T-helper 17 cell (primary cell): ENCODE measurements at places on chromosomes 7 and 10. TPM values are rescaled to one million over a fixed set of nuclear protein-coding genes. Genes with fewer than 3 reads are reported as not detected.
A peak's percentile ranks its signal among the peaks of the same experiment; 100 is the strongest.

VGF gene
- total RNA-seq: not detected

HECW1 gene
- total RNA-seq: not detected

CCDC71L gene
- 14.9 TPM for total RNA-seq

NUTM2B gene
- 1.7 TPM for total RNA-seq

ATP6V0A4 gene
- total RNA-seq: not detected

C10orf62 gene
- not detected for total RNA-seq

ACSM6 gene
- total RNA-seq: not detected

- no peak overlapping the region for H3K4me3 ChIP-seq
- H3K27me3 ChIP-seq: no peaks in the 10 kb centered on the region
- no peak for DNase-seq
Observed at GRCh38 chr10:28587270-28587969, 54.5 kb downstream of the WAC start.

- DNase-seq: no peak
- peaks cover 2% of the 10 kb centered on the region for H3K4me1 ChIP-seq
- no peaks in the 10 kb centered on the region for H3K36me3 ChIP-seq
- no peak overlapping the region for H3K4me3 ChIP-seq
- no peak overlapping the region for H3K27ac ChIP-seq
Observed at GRCh38 chr7:17680026-17680425, 260.3 kb downstream of the SNX13 start.

GRCh38 chr7:27170426-27171324 lies 3.4 kb downstream of the HOXA10 start:
- H3K4me1 ChIP-seq: peaks cover 26% of the 10 kb centered on the region
- H3K4me3 ChIP-seq: no peak overlapping the region

- peaks cover 2% of the 10 kb centered on the region for H3K4me1 ChIP-seq
- H3K36me3 ChIP-seq: no peaks in the 10 kb centered on the region
- no peak for DNase-seq
- no peak overlapping the region for H3K4me3 ChIP-seq
- no peak overlapping the region for H3K27ac ChIP-seq
Observed at GRCh38 chr7:115356999-115357702, 435.3 kb downstream of the MDFIC start.

- no peak overlapping the region for H3K4me3 ChIP-seq
- peaks cover 18% of the 10 kb centered on the region for H3K27me3 ChIP-seq
- no peak overlapping the region for H3K27ac ChIP-seq
- H3K4me1 ChIP-seq: no peaks in the 10 kb centered on the region
- no peak for DNase-seq
Observed at GRCh38 chr7:134502463-134503371, 24.6 kb upstream of the AKR1B10 start.

DNA sequence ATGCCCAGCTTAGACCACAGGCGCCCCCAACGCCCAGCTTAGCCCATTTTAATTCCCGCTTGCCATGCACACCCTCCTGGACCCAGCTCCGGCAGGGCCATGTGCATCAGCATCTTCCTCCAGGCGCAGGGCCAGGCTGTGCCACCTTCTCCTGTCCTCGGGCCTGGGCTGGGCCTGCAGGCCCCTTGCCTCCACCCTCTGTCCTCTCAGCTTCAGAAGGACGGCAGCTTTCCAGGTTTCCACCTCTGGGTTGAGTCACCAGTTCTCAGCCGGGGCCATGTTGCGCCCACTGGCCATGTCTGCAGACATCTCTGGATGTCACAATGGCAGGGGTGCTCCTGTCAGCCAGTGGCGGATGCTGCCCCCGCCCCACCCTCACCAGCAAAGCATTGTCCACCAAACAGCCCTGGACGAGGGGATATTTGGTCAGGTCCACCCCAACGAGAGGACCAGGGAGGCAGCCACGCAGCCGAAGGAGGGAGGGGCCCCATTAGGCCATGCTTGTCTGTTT lies 59.1 kb upstream of the NKX6-2 start:
- H3K27me3 ChIP-seq: peaks cover 34% of the 10 kb centered on the region
- no peaks in the 10 kb centered on the region for H3K36me3 ChIP-seq
- no peak for DNase-seq
- no peak overlapping the region for H3K4me3 ChIP-seq
- peaks cover 5% of the 10 kb centered on the region for H3K4me1 ChIP-seq
- no peak overlapping the region for H3K27ac ChIP-seq

- no peak for DNase-seq
- peaks cover 6% of the 10 kb centered on the region for H3K4me1 ChIP-seq
- no peak overlapping the region for H3K4me3 ChIP-seq
- H3K36me3 ChIP-seq: no peaks in the 10 kb centered on the region
- H3K27me3 ChIP-seq: peaks cover 21% of the 10 kb centered on the region
- no peak overlapping the region for H3K27ac ChIP-seq
Observed at GRCh38 chr10:3395458-3395861, 222.9 kb upstream of the PITRM1 start.

GRCh38 chr10:123800289-123800688 lies 91.3 kb downstream of the CPXM2 start:
- H3K4me3 ChIP-seq: no peak overlapping the region
- no peak for DNase-seq
- H3K36me3 ChIP-seq: no peaks in the 10 kb centered on the region
- no peak overlapping the region for H3K27ac ChIP-seq
- H3K27me3 ChIP-seq: peaks cover 8% of the 10 kb centered on the region

- no peaks in the 10 kb centered on the region for H3K4me1 ChIP-seq
- H3K4me3 ChIP-seq: no peak overlapping the region
- H3K36me3 ChIP-seq: no peaks in the 10 kb centered on the region
- no peak for DNase-seq
Observed at GRCh38 chr10:51266496-51266895, 192.2 kb downstream of the PRKG1 start.

DNA sequence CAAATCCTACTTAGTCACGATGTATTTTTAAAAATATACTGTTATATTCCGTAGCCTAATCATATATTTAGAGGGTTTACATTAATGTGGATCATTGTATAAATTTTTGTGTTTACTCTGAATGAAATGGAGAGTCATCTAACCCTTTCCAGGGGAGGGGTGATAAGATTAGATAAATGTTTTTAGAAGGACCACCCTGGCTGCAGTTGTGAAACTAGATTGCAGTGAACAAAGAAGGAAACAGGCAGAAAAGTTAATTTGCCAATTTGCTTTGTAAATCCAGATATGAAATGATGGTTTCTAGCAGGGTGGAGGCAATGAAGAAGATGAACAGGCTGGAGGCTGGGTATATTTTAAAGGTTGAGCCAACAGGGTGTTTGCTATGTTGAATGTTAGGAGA lies 477.7 kb upstream of the ZMIZ1 start:
- H3K4me1 ChIP-seq: no peaks in the 10 kb centered on the region
- H3K27ac ChIP-seq: no peak overlapping the region
- H3K36me3 ChIP-seq: no peaks in the 10 kb centered on the region
- no peak for DNase-seq

DNA sequence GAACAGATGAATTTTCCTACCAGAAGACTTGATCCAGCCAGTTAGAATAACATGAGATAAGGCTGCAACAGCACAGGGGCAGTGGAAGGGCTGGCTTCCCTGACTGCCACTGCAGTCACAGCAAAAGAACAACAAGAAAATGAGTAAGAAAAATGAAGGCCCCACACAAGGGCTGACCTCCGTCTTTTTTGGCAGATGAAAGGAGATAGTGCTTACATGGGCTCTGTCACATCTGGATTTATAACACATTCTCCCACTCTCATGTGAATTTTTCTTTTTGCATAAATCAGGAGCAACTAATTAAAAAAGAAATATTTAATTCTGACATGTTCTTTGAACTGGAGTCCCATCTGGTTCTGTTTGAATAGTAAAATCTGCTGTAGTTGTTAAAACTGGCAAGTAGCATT lies 99.6 kb downstream of the NRP1 start:
- H3K27me3 ChIP-seq: peaks cover 34% of the 10 kb centered on the region
- no peaks in the 10 kb centered on the region for H3K4me1 ChIP-seq
- no peak overlapping the region for H3K4me3 ChIP-seq
- DNase-seq: no peak

GRCh38 chr7:44103923-44104859 lies at the start of gene AEBP1:
Gene AEBP1, plus strand, starts transcription at chr7:44104345. Its CDS starts 321 bp downstream, at chr7:44104666.
- peaks cover 37% of the 10 kb centered on the region for H3K27me3 ChIP-seq
- peaks cover 5% of the 10 kb centered on the region for H3K36me3 ChIP-seq
- peaks cover 7% of the 10 kb centered on the region for H3K4me1 ChIP-seq
- peak within 1 kb of the TSS; percentile 78 for H3K4me3 ChIP-seq
- H3K27ac ChIP-seq: no peak within 1 kb of the TSS

DNA sequence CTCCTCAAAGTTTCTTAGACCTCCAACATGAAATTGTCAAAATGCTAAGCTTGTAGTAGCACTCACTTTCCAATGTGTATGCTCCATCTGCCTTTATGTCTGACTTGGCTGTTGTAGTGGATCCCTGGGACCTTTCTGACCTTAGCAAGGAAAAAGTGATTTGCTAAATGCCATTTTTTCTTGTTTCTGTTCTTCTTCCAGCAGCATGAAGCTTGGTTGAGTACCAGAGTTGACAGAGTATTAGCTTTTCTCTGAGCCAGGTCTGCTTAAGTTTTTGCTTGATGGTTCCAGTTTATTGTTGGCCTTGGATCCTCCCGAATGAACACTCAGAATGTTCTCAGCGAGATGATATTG lies 168.7 kb downstream of the SND1 start:
- DNase-seq: no peak
- H3K36me3 ChIP-seq: peaks cover 2% of the 10 kb centered on the region
- H3K27ac ChIP-seq: peak overlapping the region; percentile 68
- H3K4me1 ChIP-seq: peaks cover 35% of the 10 kb centered on the region
- no peaks in the 10 kb centered on the region for H3K27me3 ChIP-seq
